Foreskin melanocyte (primary cell): ENCODE measurements at places on chromosomes 1 and 21.

DNA sequence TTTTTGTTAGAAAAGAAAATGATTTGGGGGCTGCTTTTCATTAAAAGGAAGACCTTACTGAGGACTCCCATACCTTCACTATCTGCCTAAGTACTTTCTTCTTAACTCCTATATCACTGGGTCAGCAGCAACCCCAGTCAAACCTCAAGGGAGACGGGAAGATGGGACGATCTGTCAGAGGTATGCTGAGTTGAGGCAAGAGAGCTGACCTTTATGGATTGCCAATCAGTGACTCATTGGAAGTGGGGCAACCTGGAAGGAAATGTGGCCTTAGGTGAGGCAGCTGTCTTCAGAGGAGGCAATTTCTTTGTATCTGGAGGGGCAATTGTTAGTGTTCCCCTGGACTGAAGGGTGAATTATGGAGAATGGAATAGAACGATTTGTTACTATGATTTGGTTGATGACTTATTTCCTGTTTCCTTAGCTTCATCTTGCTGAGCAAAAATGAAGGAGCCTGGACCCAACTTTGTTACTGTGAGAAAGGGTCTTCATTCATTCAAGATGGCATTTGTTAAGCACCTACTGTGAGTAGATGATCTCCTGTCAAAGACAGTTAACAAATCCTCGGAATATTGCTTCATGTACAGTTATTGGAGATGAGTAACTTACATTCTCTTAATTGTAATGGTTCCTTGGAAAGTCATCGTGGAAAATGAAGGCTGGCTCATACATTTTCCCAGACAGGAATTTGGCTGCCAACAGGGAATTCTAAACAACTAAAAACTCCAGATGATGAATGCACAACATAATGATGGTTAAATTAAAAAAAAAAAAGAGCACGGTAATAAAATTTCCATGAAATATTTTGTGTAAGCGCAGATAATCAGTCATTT, 134.7 kb upstream of the KCNJ15 start:
- no peak for DNase-seq

DNA sequence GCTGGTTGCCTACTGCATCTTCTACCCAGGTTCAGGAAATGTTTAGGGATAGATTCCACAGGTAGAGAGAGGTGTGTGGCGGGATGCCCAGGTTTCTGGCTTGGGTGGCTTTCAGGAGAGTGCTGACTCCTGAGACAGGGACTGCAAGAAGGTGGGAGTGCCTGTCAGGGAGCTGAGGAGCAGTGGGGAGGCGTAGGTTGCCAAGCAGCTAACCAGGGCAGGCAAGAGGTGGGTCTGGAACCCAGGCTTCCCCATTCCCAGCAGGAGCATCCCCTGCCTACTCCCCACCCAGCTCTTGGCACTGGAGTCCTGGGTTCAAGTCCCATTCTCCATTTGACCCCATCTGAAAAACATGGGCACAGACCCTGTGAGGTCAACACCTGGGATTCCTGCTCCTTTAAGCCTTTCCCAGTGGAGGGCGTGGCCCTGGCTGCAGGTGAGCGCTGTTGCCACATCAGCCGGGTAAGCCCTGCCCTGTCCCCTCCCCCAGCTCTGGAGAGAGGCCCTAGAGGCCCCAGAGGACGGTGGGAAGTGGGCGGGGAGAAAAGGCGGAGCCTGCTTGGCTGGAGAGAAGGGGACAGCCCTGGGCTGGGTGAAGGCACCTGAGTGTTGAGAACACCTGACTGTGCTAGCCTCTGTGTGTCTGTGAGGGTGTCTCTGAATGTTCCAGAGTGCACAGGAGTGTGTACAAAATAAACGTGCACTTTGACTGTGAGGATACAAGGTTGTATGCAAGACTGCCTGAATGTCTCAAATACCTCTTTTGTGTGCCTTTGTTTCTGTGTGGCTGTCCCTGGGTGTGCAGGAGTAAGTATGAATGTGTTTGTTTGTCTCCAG, 14.0 kb upstream of the SYNC start:
- no peak for DNase-seq

- no peak for DNase-seq
Measured at GRCh38 chr1:245770156-245770555, 615.4 kb downstream of the KIF26B start.

DNA sequence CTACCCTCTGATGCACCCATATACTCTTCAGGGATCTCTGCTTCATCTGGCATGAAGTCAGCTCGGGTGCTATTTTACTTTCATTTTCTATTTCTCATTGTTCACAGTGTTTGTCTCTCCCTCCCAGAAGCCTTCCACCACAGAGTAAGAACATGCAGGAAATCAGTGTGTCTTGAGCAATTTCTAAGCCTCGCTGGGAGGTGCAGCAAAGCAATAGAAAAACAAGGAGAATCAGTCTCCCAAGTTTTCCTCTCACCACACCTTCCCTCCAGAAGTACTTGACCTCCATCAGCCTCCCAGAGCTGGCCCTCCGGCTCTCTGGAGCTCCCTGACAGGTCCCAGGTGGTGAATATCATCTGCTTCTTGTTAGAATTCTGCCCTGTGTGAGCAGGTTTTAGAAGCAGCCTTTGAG, 594.7 kb upstream of the CAMK1G start:
- DNase-seq: peak; percentile 19

GRCh38 chr1:54016343-54017282, 1.4 kb downstream of the LDLRAD1 start:
- no peak for DNase-seq

GRCh38 chr1:228211531-228212414, 3.9 kb downstream of the OBSCN start:
- no peak for DNase-seq

DNA sequence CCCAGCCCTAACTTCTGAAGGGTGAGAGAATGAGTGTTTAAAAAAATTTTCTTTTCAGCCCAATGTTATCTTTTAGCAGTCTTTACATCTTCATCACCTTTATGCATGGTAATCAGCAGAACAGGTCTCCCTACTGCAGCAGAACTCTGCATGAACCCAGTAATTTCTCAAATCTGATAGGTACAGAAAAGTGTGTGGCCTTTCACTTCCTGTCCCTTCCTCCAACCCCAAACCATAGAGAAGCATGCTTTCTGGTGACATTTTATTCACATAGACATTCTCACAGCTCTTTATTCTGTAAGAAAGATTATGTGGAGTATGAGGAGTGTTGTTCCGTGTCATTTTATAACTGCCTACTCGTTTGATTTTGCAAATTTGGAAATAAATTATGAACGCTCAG, 68.6 kb downstream of the RPAP2 start:
- DNase-seq: no peak

GRCh38 chr1:59986516-59987310, 60.1 kb upstream of the CYP2J2 start:
- DNase-seq: no peak

DNA sequence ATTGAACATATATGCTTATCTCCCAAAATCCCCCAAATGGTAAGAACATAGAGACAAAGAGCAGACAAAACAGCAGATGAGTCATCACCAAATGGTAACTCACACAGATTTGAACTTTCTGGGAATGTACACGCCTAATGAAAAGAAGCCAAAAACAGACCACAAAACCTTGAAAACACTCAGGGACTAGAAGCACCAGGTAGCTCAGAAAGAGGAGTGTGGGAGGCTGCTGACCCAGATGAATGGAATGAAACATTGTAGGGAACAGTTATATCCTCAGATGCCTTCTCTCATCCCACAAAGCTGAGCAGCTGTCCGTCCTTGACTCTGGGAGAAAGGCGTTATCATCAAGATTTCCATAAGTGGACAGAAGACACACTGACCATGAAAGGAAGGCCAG, 307.0 kb upstream of the USP25 start:
- no peak for DNase-seq

GRCh38 chr1:110069404-110070281, 829 bp downstream of the ALX3 start:
- DNase-seq: no peak

- no peak for DNase-seq
Measured at GRCh38 chr1:31659889-31660288, 15.2 kb upstream of the PEF1 start.

- DNase-seq: no peak
Measured at GRCh38 chr1:31760471-31761470, 3.4 kb downstream of the ADGRB2 start.

DNA sequence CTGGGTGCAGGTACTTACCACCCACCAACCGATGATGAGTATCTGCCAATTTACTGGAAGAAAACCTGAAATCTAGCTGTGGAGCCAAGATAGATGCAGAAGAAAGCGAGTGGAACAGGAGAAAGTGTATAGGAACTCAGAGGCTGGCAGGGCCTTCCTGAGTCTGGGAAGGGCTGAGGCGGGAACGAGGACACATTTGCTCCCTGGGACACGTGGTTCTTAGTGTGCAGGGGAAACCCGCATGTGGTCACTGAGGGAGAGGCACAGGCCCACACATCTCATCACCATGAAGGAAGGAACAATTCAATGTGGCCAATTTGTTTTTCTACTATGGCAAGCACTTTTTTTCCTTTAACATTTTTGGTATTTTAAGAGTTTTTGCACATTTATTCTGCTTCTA, 8.2 kb downstream of the RYR2 start:
- no peak for DNase-seq

- DNase-seq: peak; percentile 89
Measured at GRCh38 chr21:14982336-14982735, 82.5 kb downstream of the NRIP1 start.

DNA sequence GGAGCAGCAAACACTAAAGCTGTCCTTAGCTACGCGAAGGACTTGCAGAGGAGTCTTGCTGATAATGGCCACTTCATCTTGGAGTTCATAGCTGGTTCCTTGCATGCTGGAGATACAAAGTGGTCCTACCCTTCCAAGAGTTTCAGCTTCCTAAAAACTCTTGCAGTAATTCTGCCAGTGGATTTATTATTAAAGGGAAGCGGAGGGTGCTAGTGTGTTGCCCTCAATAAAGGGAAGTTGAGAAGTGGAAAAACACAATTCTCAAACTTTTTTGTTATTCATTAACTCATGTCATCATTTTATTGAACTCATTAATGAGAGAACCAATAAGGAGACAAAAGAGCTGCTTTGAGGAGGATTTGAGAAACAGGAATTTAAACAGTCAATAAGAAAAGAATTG, 6.5 kb upstream of the HAPLN2 start:
- no peak for DNase-seq

GRCh38 chr1:160672789-160673695, 26.2 kb upstream of the SLAMF1 start:
- DNase-seq: no peak

DNA sequence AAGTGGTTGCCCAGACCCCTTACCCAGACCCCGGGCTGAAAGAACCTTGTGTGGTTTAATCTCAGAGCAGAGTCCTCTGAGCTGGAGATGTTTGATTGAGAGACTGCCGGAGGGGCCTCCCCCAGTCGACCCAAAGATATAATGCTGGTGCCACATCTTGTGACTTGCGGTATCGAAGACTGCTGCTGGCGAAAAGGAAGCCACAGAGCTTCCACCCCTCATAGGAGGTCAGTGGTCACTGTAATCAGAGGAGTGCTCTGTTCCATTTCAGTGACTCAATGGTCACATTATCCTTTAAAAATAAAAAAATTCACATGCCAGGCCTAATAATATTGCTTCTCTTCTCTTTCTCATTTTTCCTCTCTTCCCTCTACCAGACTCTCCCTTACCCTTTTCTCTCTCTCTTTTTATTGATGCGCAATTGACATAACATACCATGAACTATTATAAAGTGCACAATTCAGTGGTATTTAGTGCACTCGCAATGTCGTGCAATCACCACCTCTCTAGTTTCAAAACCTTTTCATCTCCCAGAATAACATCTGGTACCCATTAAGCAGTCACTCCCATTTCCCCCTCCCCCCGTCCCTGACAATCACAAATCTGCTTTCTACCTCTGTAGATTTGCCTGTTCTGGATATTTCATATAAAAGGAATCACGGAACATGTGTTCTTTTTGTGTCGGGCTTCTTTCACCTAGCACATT, 52.6 kb upstream of the LYST start:
- DNase-seq: peak; percentile 99

GRCh38 chr1:63189677-63190076, 132.7 kb upstream of the FOXD3 start:
- peak; percentile 37 for DNase-seq

GRCh38 chr1:25780318-25781129, 19.5 kb upstream of the SELENON start:
- DNase-seq: no peak

- DNase-seq: no peak
Measured at GRCh38 chr1:21663248-21663950, 5.8 kb downstream of the RAP1GAP start.

- DNase-seq: no peak
Measured at GRCh38 chr1:77218477-77219165, 609 bp downstream of the PIGK start.

GRCh38 chr1:56429288-56429687, 150.1 kb downstream of the PLPP3 start:
- DNase-seq: no peak

DNA sequence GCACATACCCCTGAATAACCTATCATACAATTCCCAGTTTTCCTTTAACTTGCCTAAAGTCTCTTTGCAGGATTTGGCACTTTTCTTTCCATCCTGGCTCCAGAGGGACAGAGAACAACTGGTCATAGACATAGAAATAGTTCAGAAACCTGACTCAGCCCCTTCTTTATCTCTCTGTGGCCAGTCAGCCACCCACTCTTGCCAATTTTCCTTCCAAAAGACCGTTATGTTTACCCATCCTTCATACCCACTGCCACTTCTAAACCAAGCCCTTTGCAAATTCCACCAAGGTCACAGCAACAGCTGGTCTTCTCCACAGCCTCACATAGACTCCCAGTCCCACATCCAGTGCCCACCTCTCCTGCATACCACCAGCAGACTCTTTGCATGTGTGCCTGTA, 127.2 kb upstream of the FGGY start:
- no peak for DNase-seq

GRCh38 chr1:60041783-60042182, 31.8 kb downstream of the C1orf87 start:
- no peak for DNase-seq
